ENCODE measurements at places on chromosomes 12 and 14.

DNA sequence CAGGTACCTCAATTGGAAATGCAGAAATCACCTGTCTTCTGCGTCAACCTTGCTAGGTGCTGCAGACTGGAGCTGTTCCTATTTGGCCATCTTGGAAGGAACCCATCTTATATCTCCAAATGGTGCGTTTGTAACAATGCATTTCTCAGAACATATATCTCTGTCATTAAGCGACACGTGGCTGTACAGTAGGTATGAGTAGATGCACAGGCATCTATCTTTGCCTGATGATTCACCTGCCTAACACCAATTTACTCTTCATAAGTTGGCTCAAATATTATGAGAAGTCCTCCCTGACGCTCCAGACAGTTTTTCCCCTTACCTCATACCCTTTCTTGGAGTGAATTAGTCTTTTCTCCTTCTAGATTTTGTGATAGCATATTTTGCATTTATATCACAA, 44.2 kb downstream of the GPR137C start:
- no peak for DNase-seq

GRCh38 chr12:91239481-91239880, 56.9 kb upstream of the DCN start:
- DNase-seq = no peak

DNA sequence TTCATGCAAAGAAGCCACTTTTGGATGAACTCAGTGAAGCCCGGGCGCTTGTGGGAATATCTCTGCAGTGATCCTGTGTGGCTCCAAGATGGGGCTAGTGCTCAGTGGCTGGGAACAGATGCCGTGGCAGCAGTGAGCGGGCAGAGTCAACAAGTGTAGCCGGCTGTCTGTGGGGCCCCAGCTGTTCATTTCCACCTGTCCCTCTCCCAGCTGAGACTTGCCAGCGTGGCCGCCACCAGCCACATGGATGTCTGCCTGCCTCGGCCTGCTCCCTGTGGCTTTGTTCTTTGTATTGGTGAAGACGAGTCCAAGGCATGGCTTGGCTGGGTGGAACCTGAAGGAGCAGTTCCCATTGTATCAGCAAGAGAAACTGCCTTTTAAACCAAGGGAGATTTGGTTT, 77.3 kb downstream of the NOS1 start:
- no peak for DNase-seq

- no peak for DNase-seq
Observed at GRCh38 chr14:65296402-65296801, 116.1 kb upstream of the FUT8 start.

- DNase-seq = peak; percentile 50
Observed at GRCh38 chr12:94207849-94208621, 59.7 kb downstream of the PLXNC1 start.

- DNase-seq = no peak
Observed at GRCh38 chr12:108119126-108119973, 9.7 kb upstream of the WSCD2 start.

Measured in activated naive CD4-positive, alpha-beta T cell treated with anti-CD3 and anti-CD28 coated beads, Interleukin-2, amount 10 ng/mL, durations not matched to agents 7 days and 5 days (primary cell).